ENCODE measurements at places on chromosomes 2 and 18. TPM values are rescaled to one million over a fixed set of nuclear protein-coding genes. Genes with fewer than 3 reads are reported as not detected.

DNA sequence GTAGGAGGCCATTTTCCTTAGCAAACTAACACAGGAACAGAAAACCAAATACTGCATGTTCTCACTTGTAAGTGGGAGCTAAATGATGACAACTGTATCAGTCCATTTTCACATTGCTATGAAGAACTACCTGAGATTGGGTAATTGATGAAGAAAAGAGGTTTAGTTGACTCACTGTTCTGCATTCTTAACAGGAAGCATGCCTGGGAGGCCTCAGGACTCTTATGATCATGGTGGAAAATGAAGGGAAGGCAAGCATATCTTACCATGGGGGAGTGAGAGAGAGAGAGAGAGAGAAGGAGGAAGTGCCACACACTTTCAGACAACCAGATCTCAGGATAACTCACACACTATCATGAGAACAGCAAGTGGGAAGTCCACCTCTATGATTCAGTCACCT, 105.3 kb downstream of the PARD3B start:
- DNase-seq, result no peak

DNA sequence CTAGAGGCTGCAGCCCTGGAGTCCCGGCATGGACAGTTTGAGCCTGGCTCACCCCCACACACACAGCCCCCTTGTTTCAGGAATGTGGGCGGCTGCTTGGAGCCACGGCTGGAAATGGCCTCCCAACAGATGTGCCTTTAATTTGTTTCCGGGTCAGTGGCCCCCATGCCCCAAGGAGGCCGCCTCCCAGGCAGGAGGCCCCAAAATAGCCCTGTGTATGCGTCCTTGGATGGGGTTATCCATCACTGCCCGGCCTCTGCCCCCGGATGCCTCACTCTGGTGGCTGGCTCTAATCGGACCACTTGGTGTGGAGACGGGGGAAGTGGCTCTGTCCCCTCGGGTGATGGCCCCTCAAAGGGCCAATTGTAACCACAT, 151.9 kb upstream of the MYCN start:
- no peak for DNase-seq

DNA sequence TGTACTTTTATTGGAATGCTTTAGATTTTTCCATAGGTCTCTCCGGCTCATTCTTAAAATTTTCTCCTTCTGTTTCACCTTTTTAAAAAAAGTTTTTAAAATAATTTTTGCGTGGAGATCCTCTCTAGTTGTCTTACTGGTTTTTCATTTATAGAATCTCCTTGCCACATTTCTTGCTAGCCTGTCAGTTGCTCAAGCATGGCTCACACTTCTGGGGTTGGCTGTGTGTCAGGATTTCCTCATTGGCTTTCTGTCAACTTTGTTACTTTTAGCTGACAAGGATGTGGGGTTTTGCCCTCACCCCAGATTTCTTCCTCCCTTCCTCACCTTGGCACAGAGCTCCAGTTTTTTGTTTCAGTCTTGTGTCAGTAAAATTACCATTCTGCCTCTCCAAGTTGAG, 124.6 kb downstream of the ZNF407 start:
- no peak for DNase-seq

LCT gene
- not detected for total RNA-seq
